ENCODE measurements at places on chromosomes 7 and 10. TPM values are rescaled to one million over a fixed set of nuclear protein-coding genes. Genes with fewer than 3 reads are reported as not detected.
A peak's percentile ranks its signal among the peaks of the same experiment; 100 is the strongest.

- no peak overlapping the region for H3K4me3 ChIP-seq
- no peaks in the 10 kb centered on the region for H3K36me3 ChIP-seq
- H3K27ac ChIP-seq: no peak overlapping the region
- no peaks in the 10 kb centered on the region for H3K27me3 ChIP-seq
- DNase-seq: no peak
Measured at GRCh38 chr10:14815681-14816080, 22.2 kb downstream of the CDNF start.

DNA sequence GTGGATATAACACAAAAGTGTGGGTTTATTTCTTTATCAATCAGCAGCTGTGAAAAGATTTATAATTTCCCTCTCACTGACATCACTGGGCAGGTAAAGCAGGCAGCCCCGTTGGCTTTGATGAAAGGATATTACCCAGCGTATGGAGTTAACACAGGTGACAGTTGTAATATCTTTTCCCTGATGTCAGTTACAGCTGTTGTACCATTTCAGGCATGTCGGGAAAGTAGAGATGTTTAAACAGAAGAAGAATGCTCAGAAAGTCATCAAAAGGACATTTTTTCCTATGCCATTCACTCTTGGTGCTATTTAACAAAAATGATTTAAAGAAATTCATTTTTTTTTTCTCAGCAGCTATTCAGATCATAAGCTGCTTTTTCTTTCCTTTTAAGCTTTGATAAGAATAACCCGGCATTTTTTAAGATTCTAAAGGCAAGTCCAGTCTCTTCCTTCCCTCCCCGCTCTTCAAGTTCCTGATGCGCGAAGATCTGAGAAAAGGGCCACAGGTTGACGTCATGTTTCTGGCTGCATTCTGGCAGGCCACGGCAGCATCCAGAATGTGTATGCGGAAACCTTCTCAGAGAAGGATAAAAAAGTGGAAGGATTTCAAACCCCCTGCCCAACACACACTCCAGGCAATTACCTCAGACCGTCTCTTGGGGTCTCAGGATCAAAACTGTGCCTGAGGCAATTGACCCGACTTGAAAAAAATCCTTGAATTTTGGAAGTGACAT lies 32.5 kb upstream of the ADAM12 start:
- H3K27ac ChIP-seq: no peak overlapping the region
- no peak for DNase-seq
- no peaks in the 10 kb centered on the region for H3K36me3 ChIP-seq
- no peaks in the 10 kb centered on the region for H3K4me1 ChIP-seq

DNA sequence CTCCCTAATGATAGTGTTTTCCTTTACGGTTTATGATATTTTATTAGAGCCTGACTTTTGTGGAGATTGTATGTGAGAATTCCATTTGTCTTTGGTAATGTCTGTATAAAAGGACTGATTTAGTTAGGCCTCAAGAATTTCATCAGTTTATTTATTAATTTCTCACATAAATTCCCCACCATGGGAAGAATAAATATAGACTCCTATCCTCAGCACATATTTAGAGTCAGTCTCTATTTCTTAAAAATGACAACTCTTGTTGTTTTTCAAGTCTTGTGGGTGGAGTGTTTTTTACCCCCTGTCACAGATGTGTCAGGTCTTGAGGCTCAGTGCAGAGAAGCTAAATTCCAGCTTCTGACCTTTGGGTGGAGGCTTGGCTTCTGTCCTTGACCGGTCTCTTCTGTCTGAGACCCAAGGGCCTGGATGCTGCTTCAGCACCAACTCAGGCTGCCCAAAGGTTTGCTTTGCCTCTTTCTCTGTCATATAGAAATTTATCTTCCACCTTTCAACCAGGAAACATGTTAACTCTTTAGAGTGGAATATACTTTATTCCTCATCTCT lies 117.3 kb upstream of the INHBA start:
- no peak overlapping the region for H3K4me3 ChIP-seq
- no peak overlapping the region for H3K27ac ChIP-seq
- H3K36me3 ChIP-seq: no peaks in the 10 kb centered on the region
- H3K27me3 ChIP-seq: no peaks in the 10 kb centered on the region

GRCh38 chr7:85479918-85480643 lies 293.2 kb upstream of the SEMA3D start:
- H3K4me3 ChIP-seq: no peak overlapping the region
- no peaks in the 10 kb centered on the region for H3K36me3 ChIP-seq
- no peak for DNase-seq
- H3K4me1 ChIP-seq: no peaks in the 10 kb centered on the region
- no peaks in the 10 kb centered on the region for H3K27me3 ChIP-seq

DNA sequence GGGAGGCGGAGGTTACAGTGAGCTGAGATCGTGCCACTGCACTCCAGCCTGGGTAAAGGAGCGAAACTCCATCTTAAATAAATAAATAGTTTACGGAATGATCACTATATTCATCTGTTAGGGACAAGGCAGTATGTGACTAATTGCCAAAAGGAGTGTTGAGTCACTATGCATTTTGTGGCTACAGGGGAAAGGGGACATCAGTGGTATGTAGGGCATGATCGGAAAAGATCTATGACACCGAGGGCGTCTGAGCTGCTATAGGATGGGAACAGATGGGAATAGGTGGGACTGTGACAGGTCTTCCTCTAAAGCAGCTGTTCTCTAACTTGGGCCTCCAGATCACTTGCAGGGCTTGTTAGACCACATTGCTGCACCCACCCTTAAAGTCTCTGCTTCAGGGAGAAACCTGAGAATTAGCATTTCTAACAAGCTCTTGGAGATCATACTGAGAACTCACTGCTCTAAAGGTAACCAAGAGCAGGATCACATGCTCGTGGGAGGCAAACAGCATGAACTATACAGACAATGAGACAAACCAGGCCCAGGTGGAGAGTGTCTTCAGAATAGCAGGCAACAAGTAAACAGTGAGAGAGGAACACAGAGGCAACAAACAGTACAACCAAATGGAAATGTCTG lies 65.1 kb upstream of the ITGA8 start:
- H3K27ac ChIP-seq: no peak overlapping the region
- no peak for DNase-seq
- H3K4me3 ChIP-seq: no peak overlapping the region
- H3K27me3 ChIP-seq: no peaks in the 10 kb centered on the region
- peaks cover 53% of the 10 kb centered on the region for H3K36me3 ChIP-seq
- H3K4me1 ChIP-seq: no peaks in the 10 kb centered on the region

DNA sequence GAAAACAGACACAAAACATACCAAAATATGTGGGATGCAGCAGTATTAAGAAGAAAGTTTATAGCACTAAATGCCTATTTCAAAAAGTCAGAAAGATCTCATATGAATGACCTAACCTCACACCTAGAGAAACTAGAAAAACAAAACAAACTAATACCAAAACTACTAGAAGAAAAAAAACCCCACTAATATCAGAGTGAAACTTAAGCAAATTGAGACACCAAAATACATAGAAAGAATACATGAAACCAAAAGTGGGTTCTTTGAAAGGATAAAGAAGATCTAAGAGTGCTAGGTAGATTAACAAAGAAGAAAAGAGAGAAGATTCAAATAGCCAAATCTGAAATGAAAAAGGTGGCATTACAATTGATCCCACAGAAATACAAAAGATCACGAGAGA lies 494.1 kb downstream of the SH2D4B start:
- DNase-seq: no peak
- H3K27me3 ChIP-seq: no peaks in the 10 kb centered on the region
- no peaks in the 10 kb centered on the region for H3K4me1 ChIP-seq
- no peak overlapping the region for H3K27ac ChIP-seq

DNA sequence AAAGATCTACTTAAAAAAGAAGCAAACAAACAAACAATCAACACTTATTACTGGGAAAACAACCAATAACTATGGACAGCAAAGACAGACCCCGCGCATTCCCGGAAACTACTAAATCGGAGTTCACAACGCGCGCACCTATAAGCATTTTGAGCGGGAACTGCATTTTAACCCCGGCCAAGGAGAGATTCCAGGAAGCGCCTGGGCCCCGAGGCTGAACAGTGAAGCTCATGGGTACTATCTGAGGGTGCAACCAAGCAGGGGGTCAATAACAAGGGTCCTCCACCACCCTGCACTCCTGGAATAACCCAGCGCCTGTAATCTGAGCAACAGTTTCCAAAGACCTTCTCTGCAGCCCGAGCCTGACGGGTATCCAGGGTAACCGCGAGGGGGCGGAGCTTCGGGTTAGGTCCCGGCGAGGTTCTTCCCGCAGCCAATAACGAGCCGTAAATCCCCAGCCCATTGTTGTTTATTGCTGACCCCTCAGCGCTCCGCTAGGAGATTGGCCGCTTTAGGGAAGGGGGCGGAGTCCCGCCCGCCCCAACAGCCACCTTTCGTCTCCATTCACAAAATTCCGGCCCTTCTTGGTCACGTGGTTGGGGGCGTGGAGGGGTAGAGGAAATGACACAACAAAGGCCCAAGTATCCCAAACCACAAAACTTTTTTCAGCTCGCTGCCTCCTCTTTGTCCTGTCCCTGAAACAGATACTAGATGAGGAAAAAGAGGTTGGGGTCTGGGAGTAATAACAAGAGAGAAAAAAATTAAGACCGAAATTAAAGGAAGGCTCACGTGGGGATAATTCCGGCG lies 1.7 kb upstream of the ETV1 start:
- peaks cover 24% of the 10 kb centered on the region for H3K4me1 ChIP-seq
- no peaks in the 10 kb centered on the region for H3K27me3 ChIP-seq
- H3K4me3 ChIP-seq: peak overlapping the region; percentile 69
- H3K27ac ChIP-seq: peak overlapping the region; percentile 82

GRCh38 chr10:63391812-63392211 lies 74.0 kb downstream of the JMJD1C start:
- no peak overlapping the region for H3K4me3 ChIP-seq
- peaks cover 3% of the 10 kb centered on the region for H3K4me1 ChIP-seq
- no peak for DNase-seq
- H3K27me3 ChIP-seq: no peaks in the 10 kb centered on the region

DNA sequence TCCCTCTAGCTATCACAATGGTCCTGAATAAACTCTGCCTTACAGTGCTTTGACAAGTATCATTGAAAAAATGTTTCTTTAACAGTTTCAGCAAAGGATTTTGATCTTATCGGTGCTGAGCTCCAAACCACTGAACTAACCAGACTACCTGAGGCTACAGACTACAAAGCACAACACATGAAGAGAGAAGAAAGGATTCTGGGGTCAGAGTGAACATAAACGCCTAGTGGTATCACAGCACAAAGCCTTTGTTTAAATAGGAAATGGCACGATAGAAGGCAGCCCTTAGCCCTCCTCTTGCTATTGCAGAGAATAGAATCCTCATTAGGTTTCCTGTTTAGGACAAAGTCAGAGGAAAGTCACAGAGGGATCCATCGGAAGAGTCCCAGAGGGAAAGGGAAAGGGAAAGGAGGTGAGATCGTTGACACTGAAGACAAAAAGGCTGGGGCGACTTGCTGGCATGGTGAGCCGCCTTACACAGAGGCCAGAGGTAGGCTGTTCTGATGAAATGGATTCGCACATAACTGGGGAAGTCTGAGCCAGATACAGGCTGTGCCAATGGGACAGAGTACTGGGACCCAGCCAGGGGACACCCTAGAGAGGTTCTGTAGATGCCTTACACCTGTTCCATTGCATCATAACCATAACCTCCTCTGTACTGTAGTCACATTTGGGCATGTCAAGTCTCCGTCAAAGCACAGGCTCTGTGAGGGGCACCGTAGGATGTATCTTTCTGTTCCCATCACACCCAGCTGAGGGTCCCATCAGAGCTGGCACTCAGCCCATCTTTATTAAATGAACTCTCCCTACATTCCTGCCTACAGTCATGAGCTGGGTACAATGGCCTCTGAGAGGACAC lies 71.5 kb downstream of the XPNPEP1 start:
- H3K36me3 ChIP-seq: no peaks in the 10 kb centered on the region
- H3K4me3 ChIP-seq: no peak overlapping the region
- H3K4me1 ChIP-seq: peaks cover 6% of the 10 kb centered on the region
- no peaks in the 10 kb centered on the region for H3K27me3 ChIP-seq
- no peak for DNase-seq

DNA sequence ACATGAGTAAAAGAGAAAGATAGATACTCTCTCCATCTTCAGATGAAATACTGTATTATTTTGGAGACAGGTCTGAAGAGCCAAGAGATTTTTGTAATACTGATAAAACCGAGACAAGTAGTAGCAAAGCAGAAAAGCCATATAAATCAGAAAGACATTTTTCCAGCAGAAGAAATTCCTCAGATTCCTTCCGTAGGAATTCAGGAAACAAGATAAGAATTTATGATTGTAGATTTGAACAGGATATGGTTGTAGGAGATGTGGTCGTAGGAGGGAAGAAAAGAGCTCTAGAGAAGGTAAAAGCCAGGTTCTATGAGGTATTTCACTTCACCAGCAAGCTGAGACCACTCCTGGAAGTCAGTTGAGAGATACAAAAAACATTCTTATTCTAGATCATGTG lies 17.6 kb upstream of the AASS start:
- no peak for DNase-seq
- H3K4me1 ChIP-seq: no peaks in the 10 kb centered on the region

GRCh38 chr7:108165723-108166122 lies 35.6 kb upstream of the LAMB4 start:
- H3K36me3 ChIP-seq: no peaks in the 10 kb centered on the region
- no peaks in the 10 kb centered on the region for H3K4me1 ChIP-seq
- no peaks in the 10 kb centered on the region for H3K27me3 ChIP-seq
- no peak for DNase-seq
- no peak overlapping the region for H3K27ac ChIP-seq

GRCh38 chr7:152050547-152050971 lies 25.1 kb downstream of the GALNT11 start:
- no peaks in the 10 kb centered on the region for H3K36me3 ChIP-seq
- no peak for DNase-seq
- H3K27me3 ChIP-seq: no peaks in the 10 kb centered on the region
- H3K27ac ChIP-seq: no peak overlapping the region
- peaks cover 11% of the 10 kb centered on the region for H3K4me1 ChIP-seq

GRCh38 chr7:108284349-108285002 lies 154.3 kb upstream of the LAMB4 start:
- H3K27ac ChIP-seq: no peak overlapping the region
- no peaks in the 10 kb centered on the region for H3K4me1 ChIP-seq
- H3K4me3 ChIP-seq: no peak overlapping the region
- no peaks in the 10 kb centered on the region for H3K27me3 ChIP-seq
- no peaks in the 10 kb centered on the region for H3K36me3 ChIP-seq
- no peak for DNase-seq

- no peak for DNase-seq
- no peak overlapping the region for H3K27ac ChIP-seq
- H3K27me3 ChIP-seq: no peaks in the 10 kb centered on the region
- H3K4me1 ChIP-seq: no peaks in the 10 kb centered on the region
- H3K4me3 ChIP-seq: no peak overlapping the region
Measured at GRCh38 chr7:83798489-83798888, 149.6 kb upstream of the SEMA3E start.

The FEZF1 gene
- not detected for total RNA-seq

The ODAD2 gene
- total RNA-seq: 0.23 TPM

The COBL gene
- 50.2 TPM for total RNA-seq

The MAP3K8 gene
- 52.1 TPM for total RNA-seq

The MORN4 gene
- 3.1 TPM for total RNA-seq

The ASAH2B gene
- 1.0 TPM for total RNA-seq

The IL6 gene
- 6.4 TPM for total RNA-seq

The TMEM254 gene
- total RNA-seq: 85.7 TPM

The SLC39A12 gene
- not detected for total RNA-seq

The INMT gene
- 9.7 TPM for total RNA-seq

The ACTL6B gene
- not detected for total RNA-seq

All from suprapubic skin (tissue), 4 donors.